ENCODE measurements at places on chromosomes 7 and 10. TPM values are rescaled to one million over a fixed set of nuclear protein-coding genes. Genes with fewer than 3 reads are reported as not detected.

Gene NPY
- total RNA-seq: not detected

Gene PIK3AP1
- 1.0 TPM for total RNA-seq

Gene LRRC17
- total RNA-seq: not detected

Gene NEUROD6
- not detected for total RNA-seq

Gene ASB4
- 0.14 TPM for total RNA-seq

Gene FERD3L
- total RNA-seq: not detected

Gene CLDN3
- 2.8 TPM for total RNA-seq

Gene HABP2
- 0.07 TPM for total RNA-seq

Gene ERVW-1
- not detected for total RNA-seq

Gene GALNT17
- not detected for total RNA-seq

Gene WNT8B
- not detected for total RNA-seq

Gene TMEM139
- total RNA-seq: 1.9 TPM
